Right ventricle myocardium inferior (tissue), 1 donor: ENCODE measurements at places on chromosomes 4 and X. TPM values are rescaled to one million over a fixed set of nuclear protein-coding genes. Genes with fewer than 3 reads are reported as not detected.

DNA sequence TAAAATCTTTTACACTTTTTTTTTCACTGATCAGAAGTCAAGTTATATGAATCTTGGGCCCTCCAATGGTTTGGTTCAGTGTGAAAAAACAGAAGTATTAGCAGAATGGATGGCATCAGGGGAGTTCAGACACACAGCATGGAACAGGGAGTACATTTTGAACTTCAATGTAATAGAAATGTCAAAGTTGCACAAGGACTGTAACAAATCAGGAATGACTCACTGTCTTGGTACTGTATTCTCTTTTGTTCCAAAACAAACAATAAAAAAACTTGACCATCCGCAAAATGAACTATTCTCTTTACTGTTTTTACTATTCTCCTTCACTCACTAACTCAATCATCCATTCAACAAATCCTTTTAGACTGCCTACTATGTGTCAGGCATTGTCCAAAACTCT, 401.0 kb downstream of the FSTL5 start:
- no peak for DNase-seq

GRCh38 chrX:134246282-134246681, 9.3 kb downstream of the CCDC160 start:
- DNase-seq = no peak

DNA sequence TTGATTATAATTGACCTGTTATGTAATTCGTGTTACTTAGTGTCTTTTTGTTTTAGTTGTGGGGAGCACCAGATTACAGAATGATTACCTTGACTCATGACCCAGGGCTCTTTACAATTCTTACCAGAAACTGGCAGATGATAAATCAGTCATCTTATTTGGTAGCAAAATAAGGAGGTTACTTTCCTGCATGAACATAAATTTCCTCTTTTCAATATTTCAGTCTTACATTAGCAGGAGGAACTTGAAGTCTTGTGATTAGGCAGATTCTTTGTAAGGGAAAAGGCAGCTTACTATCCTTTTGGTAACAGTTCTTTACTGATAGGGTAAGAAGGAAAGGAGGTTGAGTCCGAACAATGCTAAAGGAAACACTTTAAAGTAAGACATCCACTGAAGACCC, 26.0 kb upstream of the SLC25A5 start:
- DNase-seq = no peak

GRCh38 chr4:138835832-138836533, 179.6 kb upstream of the NOCT start:
- DNase-seq = peak; percentile 75

- no peak for DNase-seq
These were observed 260.6 kb upstream of the BOD1L1 start for GRCh38 chr4:13888112-13888511.

GRCh38 chr4:31984872-31985271, 1264.7 kb downstream of the PCDH7 start:
- no peak for DNase-seq

The FHIP1A gene
- total RNA-seq = 18.5 TPM

The CDKN2AIP gene
- total RNA-seq = 10.6 TPM

DNA sequence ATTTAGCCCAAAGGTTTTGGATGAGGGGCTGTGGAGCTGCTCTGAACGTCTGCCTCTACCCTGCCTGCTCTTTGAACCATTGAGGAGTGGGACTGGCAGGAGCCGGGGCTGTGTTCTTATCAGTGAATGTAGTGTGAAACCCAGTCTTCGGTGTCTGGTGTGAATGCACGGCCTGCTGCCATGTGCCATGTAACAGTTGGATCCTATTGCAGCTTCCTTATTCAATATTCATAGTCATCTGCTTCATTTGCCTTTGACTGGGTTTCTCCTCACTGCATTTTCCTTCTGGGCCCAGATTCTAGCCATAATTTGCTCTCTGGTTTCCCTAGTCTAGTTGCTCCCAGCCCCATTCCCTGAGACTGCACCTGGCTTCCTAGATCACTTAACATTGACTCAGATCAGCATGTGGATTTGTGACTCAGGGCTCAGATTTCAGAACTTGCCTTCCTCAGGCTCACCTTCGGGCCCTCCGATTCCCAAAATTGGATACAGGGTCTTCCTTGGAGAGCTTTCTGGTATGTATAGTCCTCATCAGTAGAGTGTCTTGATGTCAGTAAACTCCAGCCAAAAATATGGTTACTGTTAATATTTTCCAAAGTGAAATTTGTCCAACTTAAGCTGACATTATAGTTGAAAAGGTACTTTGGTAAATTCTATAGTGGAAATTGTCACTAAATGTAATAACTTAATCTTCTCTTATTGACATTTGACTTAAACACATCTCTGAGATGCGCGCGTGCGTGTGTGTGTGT, 94.0 kb upstream of the DDIT4L start:
- DNase-seq = no peak

- no peak for DNase-seq
These were observed 207.4 kb downstream of the TMA16 start for GRCh38 chr4:163701916-163702315.

GRCh38 chrX:29726811-29727210, 488.6 kb upstream of the MAGEB2 start:
- no peak for DNase-seq

- no peak for DNase-seq
These were observed 68.4 kb downstream of the MID2 start for GRCh38 chrX:107894038-107894437.

The PTCHD1 gene
- 0.05 TPM for total RNA-seq

DNA sequence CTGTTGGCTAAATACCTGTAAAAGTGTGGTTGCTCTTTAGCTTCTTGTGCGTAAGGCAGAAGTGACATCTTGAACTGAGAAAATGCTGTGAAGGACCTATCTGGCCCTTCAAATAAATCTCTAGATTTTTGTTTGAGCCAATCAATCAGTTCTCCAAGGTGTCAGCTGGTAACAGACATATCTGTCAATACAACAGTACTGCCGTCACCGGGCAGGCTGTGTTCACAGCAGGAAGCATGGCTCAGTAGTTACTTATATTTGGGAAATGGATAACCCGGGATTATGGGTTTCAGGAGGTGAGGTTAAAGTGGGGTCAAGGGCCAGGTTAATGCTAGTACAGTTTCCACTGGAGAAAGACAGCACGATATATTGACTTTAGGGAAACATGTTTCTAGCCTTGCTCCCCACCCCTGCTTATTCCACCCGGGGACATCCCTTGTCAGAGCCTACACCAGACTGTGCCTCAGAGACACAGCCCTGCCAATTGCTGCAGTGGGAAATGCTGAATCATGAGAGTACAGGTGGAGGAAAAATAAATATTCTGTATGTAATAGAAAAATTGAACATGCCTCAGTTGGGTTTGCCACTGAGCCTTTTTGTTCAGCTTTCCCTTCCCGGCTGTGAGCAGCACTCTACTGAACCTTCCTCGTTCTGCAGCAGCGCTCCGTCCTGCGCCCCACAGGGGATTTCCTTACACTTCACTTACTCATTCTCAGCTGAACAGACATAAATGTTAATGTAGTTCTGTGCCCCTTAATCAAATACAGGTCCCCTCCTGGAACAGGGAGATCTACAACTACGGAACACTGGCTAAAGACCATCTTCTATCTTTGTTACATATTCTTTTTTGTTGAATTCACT, 121.1 kb downstream of the MGST2 start:
- no peak for DNase-seq

The LAMP2 gene
- 55.7 TPM for total RNA-seq

The VCX3A gene
- total RNA-seq = not detected

The HNRNPH2 gene
- 53.5 TPM for total RNA-seq

GRCh38 chr4:109276482-109277095, 25.9 kb downstream of the COL25A1 start:
- DNase-seq = no peak

DNA sequence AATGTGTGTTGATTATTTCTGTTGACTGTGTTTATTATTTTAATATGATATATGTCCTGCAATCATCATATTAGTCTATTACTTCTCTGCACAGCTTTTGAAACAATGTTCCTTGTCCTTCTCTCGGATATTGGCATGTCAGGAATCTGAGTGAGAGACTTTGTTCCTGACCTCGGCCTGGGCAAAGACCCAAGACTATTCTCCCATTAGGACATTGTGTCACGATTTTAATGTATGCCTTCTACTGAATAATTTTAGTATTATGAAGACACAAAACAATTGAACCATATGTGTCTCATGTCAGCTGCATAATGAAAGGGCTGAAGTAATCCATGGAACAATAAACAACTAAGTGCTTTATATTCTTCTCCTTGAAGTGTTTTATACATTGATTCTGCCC, 580.8 kb upstream of the TENM3 start:
- no peak for DNase-seq

The SLC4A4 gene
- 20.3 TPM for total RNA-seq

GRCh38 chr4:121923306-121923705, 28.6 kb downstream of the TRPC3 start:
- no peak for DNase-seq

DNA sequence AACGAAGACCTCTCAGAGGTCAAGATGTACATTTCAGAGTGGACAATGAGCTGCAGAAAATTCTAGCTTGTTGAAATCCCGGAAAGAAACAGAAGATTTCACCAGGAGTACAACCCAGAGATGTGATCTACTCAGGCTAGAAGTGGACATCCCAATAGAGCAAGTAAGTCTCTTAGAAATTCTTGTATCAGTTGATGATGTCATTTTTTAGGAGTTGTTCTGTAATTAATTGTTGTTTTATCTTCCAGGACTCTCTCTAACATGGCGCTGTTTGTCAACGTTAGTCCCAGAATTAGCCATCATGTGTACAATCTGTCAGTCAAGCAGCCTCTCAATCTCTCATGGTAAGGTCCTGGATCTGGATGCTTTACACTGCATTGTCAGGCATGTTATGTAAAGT, 174.4 kb downstream of the GRIA3 start:
- no peak for DNase-seq

DNA sequence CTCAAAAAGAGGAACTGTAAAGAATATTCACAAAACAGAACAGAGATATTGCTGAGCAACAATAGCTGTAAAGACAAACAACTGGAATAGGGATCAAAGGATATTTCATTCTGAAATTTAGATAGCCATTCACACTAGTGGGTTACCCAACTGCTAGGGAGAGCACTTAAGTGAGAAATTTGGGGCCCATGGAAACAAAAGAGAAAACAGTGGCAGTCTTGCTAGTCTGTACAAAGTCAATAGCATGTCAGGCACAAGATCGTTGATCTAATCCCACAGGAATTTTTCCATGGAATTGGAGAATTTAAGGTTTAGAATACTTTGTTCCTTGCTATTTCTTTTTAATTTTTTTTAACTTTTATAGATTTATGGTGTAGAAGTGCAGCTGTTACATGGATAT, 467.0 kb downstream of the PCDH18 start:
- DNase-seq = no peak

The MUC7 gene
- total RNA-seq = not detected
